ENCODE measurements at places on chromosomes 1 and 21.

DNA sequence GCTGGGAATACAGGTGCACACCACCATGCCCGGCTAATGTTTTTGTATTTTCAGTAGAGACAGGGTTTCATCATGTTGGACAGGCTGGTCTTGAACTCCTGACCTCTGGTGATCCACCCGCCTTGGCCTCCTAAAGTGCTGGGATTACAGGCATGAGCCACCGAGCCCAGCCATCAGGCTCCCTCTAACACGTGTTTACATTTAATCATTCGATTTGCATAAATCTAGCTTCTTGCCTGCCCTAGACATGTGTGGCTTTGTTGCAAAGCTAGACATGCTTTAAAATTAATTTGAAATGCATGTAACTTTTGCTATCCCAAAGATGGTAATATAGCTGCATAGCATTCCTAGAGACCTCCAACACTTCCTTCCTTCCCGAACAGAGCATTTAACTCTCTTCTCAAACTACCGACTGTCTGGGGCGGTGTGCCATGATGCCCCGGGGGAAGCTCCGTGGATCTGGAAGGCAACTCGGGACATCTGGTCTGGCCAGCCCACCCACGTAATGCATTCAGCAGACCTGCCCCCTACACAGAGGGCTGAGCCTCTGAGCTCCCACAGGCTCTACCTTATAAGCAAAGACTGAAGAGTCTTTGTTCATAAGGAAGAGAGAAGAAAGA is 34.6 kb upstream of the NID1 start:
- no peak for DNase-seq

DNA sequence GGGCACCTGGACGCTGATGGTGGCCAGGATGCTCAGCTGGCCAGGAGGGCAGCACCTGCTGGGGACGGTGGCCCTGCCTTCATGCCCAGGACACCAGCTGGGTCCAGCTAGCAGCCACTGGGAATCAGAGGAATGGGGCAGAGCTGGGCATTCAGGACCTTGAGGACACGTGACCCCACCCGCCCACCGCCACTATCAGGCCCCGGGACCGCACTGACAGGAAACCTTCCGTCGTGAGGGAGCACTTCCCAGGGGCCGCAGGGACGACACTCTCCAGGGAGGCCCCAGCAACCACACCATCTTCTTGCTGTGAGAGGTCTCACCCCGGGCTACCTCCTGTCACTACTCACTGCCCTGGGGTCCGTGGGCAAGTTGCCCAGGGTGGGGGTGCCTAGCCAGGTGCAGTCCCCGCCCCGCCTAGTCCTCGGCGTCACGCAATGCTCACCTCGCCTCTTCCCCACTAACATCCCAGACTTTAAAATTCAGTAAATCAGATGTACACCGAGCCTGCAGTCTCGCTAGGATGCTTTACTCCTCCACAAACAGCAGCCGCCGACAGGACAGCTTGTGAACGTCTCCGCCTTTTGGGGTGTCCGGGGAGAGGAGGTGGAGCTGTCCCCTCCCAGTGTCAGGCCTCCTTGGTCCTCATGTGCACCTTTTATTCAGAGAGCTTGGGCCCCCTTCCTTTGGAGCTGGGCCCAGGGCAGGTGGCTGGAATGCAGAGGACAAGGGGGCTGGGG is 4.9 kb downstream of the VWA1 start:
- no peak for DNase-seq

GRCh38 chr1:237684236-237684635 is 206.5 kb downstream of the ZP4 start:
- DNase-seq = no peak

DNA sequence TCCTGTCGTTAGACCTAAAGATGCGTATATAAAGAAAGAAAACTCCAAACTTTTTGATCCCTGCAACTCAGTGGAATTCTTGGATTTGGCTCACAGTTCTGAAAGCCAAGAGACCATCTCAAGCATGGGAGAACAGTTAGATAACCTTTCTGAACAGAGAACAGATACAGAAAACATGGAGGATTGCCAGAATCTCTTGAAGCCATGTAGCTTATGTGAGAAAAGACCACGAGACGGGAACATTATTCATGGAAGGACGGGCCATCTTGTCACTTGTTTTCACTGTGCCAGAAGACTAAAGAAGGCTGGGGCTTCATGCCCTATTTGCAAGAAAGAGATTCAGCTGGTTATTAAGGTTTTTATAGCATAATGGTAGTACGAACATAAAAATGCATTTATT is 33.1 kb downstream of the MDM4 start:
- no peak for DNase-seq

- DNase-seq = no peak
Measured at GRCh38 chr1:162035241-162035640, 11.6 kb upstream of the OLFML2B start.

DNA sequence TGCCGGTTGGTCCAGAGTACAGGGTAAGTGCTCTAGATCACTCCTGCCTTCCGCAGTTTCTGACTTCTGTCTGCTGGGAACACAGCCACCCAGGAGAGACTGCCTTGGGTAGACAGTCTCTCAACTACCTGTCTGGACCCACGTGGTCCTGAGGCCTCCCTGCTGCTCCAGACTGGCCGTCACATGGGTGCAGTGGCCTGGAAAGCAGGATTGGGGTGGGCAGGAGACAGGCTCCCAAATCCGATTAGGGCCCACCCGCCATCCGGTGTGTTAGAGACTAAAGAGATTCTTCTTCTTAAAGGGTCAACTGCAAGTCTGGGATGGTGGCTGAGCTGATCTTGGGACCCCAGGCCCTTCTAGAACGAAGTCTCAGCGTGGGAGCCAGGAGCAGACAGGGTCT is 105.5 kb downstream of the EBNA1BP2 start:
- no peak for DNase-seq

Data from T-helper 2 cell treated with Interferon-gamma antibody and Interleukin-4, amounts not matched to agents 5 μg/mL and 100 μg/mL, for 36 hours (primary cell).